Stimulated activated CD4-positive, alpha-beta T cell treated with anti-CD3 and anti-CD28 coated beads, Interleukin-15, amount 100 ng/mL, for 1 hour (primary cell): ENCODE measurements at places on chromosomes 2 and 18.

DNA sequence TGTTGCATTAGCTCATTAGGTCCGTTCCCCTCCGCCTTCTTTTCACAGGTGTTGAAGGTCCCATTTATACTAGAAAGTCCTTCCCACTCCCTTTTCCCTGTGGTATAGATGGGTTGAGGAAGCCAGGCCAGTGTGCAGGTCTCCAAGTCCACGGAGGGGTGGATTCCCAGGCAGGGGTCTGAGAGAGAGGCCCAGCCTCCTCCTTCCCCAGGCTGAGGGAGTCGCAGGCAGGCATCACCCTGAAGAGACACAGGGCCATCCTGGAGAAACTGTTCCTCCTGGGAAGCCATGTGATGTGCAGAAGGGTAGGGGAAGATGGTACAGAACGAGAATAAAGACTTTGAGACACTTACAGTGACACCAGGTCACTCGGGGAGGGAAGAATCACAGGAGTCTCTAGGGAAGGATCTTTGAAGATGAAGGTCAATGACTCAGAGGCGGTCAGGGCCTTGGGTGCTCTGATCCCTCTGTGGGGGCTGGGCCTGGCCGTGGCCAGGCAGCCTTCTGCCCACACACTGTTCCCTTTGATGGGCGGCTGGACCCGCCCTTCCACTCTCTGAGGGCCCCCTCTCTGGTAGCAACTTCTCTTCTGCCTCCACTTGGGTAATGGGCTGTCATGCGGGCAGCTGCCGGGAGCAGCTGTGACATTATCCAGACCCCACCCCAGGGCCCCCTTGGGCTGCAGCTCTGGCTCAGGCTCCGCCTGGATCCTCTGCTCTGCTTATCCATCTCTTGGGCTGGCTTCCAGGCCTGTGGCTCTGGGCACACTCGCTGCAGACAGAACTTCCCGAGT, 45.1 kb downstream of the RHOB start:
- no peak for DNase-seq

DNA sequence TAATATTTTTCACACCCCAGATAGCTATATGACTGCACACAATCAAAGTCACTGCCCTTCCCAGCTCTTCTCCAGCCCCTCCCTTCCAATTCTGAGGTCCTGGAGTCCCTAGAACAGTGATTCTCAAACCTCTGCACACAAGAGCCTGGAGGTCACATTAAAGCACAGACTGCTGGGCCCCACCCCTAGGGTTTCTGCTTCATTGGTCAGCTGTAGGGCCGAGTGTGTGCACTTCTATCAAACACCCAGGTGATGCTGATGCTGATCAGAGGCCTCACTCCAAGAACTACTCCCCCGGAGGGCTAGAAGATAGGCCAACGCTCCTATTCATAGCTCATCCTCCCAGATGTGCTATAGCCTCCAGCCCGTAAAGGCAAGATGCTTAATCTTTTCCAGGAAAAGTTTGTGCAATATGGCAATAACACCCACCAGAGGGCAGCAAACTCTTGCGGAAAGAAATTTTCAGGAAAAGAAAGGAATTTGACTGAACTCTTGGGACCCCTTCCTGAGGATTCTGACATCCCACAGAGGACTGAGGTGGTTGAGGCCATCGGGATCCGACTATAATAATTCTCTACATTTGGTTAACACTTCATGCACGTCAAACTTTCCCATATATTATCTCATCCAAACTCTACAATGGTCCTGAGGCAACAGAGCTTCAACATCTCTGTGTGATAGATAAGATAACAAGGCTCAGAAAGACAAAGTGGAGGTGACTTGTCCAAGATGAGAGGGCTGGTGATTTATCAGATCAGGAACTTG, 194.2 kb upstream of the PKDCC start:
- no peak for DNase-seq

GRCh38 chr2:233855345-233855744, 1.0 kb upstream of the HJURP start:
- DNase-seq = no peak

GRCh38 chr2:97997784-97998392, 2.1 kb upstream of the TMEM131 start:
- no peak for DNase-seq

DNA sequence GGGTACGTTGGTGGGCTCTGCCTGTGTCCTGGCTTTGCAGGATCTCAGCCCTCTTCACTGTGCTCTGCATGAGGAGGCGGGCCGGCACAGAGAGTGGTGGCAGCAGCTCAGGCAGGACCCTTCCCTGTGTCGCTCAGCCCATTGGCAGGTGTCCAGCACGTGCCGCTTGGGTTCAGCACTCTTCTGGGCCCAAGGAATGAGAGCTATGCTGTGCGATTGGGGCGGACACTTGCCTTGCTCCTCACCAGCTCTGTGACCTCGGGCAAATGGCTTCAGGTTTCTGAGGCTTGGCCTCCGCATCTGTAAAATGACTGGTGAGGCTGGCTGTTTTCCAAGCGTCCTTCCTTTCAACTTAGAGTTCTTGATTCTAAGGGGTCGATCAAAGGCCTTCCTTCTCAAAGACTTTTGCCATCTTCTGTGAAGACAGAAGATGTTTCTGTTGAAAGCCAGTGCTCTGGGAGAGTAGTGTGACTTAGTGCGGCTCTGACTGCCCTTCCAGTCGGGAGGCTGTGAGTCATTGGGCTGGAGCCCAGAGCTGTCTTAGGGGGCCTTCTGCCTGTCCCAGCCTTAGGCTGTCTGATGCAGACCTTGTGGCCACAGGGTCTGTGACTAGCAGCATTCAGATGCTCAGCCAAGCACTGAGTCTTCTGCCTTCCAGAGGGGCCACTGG, 35.6 kb downstream of the GLI2 start:
- DNase-seq = no peak

DNA sequence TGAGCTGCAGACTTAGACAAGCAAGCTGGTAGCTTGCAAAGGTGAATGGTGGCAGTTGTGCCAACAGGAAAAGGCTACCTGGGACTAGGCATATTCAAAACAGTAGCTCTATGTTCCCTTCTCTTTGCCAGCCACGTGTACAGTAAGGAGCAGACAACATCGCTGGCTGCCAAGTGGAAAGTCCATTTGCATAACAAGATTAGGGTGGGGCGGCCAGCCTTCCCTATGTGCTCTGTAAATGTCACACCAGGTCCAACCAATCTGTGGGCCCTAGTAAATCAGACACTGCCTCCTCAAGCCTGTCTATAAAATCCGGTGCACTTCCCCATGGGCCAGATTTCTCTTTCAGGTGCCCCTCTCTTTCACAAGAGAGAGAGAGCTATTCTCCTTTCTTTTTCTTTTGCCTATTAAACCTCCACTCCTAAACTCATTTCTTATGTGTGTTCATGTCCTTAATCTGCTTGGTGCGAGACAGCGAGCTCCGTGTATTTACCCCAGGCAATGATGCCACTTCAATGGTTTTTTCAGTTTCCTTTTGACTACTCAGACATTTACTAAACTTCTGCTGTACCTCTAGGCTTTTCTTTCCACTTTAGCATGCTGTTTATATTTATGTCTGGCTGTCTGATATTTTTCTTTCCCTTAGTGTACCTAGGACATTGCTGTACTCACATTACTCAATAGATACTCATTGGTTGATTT, 297.4 kb upstream of the GCFC2 start:
- no peak for DNase-seq

GRCh38 chr2:62459672-62460071, 46.3 kb downstream of the TMEM17 start:
- no peak for DNase-seq

- no peak for DNase-seq
Observed at GRCh38 chr2:127644066-127645025, 1.6 kb upstream of the GPR17 start.

DNA sequence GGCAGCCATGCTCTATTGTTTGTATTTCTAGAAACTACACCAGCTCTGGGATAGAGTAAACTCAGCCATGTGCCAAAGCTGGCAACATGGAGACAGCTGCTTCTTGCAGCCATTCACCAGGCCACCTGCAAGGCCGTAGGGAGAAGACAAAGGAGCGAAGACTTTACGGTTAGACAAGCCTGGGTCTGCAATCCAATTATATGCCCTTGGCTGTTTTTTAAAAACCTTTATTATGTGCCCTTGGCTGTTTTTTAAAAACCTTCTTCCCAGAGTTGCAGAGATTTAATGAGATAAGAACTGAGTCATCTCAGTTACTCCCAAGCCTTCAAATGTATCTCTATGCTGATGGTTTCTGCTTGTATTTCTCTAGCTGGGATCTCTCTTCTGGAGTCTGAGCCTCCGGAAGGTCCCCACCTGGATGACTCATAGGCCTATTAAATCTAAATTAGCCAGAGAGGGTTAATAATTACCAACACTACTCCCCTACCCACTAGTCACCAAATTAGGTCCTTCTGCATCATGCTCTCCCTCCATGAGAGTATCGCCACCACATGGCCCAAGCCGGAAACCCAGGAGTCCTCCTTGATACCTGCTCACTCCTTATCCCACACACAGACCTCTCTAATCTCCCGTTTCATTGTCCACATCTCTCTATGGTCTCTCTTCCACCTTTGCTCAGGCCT, 17.5 kb upstream of the DPP4 start:
- no peak for DNase-seq

- no peak for DNase-seq
Observed at GRCh38 chr18:21315741-21316197, 73.7 kb downstream of the GREB1L start.

GRCh38 chr18:9612215-9612830, 2.0 kb downstream of the PPP4R1 start:
- DNase-seq = no peak

DNA sequence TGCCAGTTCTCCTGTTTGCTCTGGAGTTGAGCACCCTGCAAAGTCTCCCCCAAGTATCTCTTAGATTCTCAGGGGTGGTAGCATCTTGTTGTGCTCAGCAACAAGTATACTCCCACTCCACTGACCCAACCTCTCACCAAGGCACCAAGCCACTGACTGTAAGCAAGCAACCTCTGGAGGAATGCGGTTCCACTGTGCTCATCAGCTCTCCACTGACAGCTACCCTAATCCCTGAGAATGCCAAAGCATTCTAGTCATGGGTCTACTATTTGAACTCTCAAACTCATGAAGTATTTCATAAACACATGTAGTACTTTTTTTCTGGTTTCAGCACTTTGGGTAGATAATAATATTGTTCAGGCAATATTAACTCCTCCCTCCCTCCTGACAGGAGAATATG, 170.0 kb downstream of the EPHA4 start:
- DNase-seq = no peak

- DNase-seq = no peak
Observed at GRCh38 chr2:237616734-237617586, 10.4 kb upstream of the LRRFIP1 start.

- DNase-seq = no peak
Observed at GRCh38 chr18:44258576-44258975, 422.1 kb upstream of the SETBP1 start.

DNA sequence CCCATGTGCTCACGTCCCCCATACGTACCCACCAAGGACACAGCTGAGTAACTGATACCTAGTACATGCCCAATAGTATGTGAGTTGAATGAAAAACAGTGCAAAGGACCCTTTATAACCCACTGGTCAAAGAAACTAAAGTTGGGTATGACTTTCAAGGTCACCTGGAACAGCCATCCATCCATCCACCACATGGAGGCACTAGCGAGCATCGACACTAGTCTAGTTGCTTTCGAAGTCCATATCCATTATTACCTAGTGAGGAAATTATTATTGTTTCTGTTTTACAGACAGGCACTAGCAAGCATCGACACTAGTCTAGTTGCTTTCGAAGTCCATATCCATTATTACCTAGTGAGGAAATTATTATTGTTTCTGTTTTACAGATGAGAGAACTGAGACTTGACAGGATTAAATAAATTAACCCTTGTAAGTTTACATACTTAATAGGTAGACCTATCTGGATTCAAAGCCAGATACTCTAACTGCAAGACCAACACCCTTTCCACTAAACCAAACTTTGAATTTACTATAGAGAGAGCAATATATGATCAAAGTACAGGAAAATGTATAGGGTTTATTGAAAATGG, 233.7 kb downstream of the METTL4 start:
- DNase-seq = peak; percentile 12

GRCh38 chr2:121038891-121039616, 245.9 kb downstream of the TFCP2L1 start:
- no peak for DNase-seq

GRCh38 chr2:197661626-197662025, 13.8 kb downstream of the RFTN2 start:
- no peak for DNase-seq

GRCh38 chr18:25109484-25109883, 242.5 kb downstream of the ZNF521 start:
- no peak for DNase-seq

DNA sequence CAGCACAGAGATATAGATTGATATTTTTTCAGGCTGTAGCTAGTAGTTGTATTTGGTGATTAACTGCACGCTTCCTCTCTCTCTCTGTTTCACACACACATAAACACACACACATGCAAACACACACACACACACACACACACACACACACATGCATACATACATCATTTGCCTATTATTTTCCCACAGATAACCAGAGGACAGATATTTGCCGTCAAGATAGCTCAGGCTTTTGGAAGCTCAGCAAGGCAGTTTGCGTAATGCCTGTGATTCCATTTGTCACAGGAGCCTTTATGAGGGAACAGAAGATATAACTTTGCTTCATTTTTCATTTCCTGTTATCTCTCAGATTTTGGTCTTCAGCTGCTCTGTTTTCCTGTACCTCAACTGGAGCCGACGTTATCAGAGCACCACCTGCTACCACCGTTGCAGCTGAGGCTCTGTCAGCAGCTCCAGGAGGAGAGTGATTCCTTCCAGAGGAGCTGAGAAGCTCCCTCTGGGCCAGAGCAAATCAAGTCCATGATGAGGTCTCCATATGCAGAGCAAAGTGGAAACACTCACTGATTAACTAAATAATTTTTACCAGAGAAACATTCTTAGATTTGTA, 341.9 kb upstream of the PIK3C3 start:
- no peak for DNase-seq

DNA sequence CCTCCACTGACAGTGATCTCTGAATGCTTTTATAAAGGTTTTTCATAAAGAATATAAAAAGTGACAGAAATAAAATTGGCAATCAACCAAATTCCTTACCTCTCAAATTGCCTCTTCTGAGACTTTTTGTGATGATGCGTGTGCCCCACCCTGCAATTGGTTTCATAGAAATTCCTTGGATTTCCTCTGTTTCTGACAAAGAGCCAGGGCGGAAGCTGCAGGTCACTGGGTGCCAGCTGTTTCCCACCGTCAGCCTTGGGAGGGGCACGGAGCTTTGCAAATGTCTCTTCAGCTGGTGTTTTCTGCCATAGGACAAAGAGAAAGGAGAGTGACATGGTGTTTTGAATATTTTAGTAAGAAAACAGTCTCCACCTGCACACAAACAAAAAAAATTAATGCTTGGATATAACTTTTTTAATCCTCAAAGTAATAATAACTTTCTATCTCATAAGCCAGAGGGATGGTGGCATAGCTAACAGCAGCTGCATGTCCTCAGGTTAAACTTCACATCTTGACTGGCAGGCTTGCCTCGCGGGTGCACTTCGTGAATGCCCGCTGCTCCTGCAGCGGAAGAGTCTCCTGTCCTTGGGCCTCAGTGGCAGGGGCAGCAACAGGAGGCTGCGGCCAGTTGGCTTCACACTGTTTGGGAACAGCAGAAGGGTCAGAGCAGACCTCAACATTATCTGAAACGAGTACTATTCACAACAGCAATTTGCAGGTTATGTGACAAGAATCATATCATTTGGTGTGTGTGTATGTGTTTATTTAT, 24.7 kb downstream of the AGAP1 start:
- DNase-seq = no peak
